Activated CD8-positive, alpha-beta memory T cell treated with anti-CD3 and anti-CD28 coated beads for 1 hour (primary cell): ENCODE measurements at places on chromosomes 1 and 21.

DNA sequence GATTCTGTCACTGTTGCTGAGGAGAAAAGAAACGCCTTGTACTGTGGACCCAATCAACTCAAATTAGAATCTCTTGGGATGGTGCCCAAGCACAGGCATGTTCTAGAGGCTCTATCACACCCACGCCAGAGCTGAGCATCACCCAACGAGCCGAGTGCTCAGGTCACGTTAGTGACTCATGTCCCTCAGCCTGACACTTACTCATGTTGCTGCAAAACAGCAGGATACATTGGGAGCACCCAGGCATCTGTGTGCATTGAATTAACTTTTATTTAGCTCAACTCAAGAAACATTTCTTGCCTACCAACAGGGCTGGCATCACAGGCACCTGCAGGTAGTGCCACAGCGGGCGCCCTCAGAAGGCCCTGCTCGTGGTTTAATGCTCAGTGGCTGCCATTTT, 149.8 kb downstream of the ETS2 start:
- no peak for DNase-seq

- no peak for DNase-seq
Measured at GRCh38 chr1:200029822-200030152, 2.3 kb downstream of the NR5A2 start.

DNA sequence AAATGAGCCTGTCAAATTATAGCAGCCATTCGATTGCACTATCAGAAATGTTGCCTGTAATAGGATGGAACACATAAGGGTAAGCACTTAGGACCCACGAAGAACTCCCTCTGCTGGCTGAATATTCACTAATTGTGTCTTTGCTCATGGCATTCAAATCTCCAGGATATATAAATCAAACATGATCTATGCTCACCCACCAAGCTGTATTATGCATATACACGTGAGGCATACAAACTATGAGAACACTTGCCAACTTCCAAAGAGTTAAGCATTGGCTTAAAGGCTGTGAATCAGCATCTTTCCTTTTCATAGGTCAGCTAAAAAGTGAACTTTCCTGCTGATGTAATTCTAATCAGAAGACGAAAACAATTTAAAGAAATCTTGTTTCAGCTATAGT, 34.5 kb downstream of the TMPRSS15 start:
- DNase-seq: no peak

DNA sequence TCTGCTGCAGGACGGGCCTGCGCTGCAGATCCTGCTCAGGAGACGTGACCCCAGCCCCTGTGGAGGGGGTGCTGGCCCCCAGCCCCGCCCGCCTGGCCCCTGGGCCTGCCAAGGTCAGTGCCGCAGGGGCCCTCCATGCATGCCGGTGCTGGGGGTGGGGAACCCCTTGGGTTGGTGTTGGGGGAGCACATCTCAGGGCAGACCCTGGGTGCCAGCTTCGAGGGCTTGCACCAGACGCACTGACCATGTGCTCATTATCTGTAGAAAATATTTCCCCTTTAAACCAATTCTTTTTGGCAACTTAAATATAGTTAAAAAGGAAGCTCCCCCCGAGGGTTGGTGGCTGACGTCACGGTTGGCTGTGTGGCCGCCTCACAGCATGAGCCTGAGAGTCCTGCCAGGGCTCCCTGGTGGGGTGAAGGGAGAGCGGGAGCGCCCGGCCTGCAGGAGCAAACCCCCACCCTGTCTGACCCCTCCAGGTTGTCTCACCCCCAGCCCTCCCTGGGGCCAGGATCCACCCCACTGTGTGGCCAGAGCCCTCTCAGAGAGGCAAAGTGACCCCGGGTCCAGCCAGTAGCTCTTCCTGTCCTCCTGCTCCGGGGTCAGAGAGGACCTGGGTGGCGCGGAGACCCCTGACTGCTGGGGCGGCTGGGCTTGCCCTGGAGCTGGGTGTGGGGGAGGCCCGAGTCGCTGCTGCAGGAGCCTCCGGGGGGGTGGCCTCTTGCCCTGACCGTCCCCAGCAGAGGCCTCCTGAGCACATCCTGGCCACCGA, 5.3 kb upstream of the PFKL start:
- no peak for DNase-seq

GRCh38 chr1:65001231-65001792, 35.0 kb upstream of the JAK1 start:
- DNase-seq: peak; percentile 54

DNA sequence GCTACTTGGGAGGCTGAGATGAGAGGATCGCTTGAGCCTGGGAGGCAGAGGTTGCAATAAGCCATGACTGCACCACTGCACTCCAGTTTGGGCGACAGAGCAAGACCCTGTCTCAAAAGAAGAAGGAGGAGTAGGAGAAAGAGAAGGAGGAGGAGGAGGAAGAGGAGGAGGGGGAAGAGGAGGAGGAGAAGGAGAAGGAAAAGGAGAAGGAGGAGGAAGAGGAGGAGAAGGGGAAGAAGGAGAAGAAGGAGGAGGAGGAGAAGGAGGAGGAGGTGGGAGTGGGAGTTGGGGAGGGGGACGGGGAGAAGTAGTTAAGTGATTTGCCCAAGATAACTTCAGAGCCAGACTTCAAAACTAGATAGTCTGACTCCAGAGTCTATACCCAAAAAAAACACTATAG, 55.5 kb upstream of the FOXD3 start:
- DNase-seq: no peak

DNA sequence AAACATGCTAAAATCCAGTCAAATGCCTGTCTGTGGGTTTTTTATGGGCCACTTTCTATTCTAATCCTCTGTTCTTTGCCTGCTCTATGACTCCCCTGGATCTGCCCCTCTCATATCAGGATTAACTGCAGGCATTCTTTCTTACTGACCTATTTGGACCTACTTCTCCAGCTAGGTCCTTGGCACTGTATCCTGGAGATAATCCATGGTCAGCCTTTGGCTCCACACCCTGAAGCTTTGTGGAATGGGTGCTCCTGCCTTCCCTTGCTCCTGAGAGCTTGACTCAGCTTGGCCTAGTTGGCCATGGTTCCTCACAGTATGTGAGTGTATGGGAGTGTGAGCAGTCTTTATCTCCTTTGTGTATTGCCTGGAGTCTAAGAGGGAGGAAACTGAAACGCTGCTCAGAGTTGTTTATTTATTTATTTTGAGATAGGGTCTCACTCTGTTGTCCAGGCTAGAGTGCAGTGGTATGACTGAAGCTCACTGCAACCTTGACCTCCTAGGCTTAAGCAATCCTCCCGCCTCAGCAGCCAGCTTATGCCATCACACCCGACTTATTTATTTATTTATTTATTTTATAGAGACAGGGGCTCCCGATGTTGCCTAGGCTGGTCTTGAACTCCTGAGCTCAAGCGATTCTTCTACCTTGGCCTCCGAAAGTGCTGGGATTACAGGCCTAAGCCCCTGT, 28.7 kb upstream of the CDC14A start:
- no peak for DNase-seq

GRCh38 chr21:28554660-28555475, 437.8 kb downstream of the LTN1 start:
- no peak for DNase-seq

DNA sequence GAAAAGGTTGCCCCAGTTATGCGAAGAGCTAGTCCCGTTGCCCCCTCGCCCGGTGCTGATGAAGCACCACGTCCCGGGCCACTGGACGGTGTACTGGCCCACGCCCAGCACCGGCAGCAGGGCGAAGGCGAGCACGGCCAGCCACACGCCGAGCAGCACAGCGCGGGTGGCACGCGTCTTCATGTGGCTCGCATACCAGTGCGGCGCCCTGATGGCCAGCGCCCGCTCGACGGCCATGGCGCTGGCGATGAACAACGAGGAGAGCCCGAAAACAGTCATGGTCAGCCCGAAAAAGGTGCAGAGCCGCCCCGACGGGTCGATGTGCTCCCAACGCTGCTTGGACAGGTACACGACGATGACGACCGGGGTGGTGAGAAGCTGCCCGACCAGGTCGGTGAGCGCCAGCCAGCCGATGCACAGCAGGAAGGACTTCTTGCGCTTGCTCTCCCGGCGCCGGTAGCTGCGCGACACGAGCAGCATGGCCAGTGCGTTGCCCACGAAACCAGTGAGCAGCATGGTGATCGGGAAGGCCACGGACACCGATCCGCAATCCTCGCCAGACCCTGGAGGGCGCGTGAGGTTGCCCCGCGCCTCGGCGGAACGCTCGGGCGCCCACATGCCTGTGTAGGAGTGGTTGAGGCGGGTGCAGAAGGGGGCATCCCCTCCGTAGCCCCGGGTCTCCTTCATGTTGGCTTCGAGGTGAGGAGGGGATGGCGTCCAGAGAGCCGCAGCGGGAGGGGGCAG, 553 bp downstream of the PTGER3 start:
- DNase-seq: no peak

GRCh38 chr1:112614460-112615065, 4.4 kb downstream of the ST7L start:
- no peak for DNase-seq

DNA sequence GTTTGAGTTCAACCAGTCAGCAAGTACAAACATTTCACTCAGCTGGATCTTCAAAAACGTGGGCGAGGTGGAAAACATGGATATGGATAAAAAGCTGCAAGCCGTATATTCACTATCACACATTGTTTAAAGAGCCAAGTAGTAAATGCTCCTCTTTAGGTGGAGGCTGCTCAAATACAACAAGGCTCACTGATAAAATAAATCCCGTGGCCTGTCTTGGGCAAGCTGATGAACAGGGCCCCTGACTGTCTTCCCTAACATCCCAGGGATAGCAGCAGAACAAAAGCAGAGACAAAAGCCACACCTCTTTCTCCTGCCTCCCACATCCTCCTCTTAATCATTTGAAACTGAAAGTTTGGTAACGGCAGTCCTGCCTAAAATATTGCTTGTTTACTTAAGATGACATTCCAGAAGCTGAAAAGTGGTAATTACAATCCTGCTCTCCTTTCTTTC, 357.7 kb downstream of the TTLL7 start:
- no peak for DNase-seq

DNA sequence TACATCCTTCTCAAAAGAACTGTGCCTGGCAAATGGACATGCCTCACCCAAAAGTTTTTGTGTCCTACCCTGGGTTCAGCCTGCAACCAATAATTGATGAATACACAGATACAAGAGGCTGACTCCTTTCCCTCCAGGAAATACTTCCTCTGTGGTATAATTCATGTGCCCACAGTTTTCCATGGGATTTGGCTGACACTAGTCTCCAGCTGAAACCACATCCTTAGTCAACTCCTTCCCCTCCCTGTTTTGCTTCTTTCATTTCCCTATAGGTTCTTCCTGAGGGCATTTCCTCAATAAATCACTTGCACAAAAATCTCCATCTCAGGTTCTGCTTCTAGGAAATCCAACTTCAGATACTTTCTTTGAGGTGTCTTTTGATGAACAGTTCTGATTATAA, 436.6 kb upstream of the C1orf87 start:
- no peak for DNase-seq

- DNase-seq: no peak
Measured at GRCh38 chr1:55938861-55939260, 640.5 kb downstream of the PLPP3 start.

DNA sequence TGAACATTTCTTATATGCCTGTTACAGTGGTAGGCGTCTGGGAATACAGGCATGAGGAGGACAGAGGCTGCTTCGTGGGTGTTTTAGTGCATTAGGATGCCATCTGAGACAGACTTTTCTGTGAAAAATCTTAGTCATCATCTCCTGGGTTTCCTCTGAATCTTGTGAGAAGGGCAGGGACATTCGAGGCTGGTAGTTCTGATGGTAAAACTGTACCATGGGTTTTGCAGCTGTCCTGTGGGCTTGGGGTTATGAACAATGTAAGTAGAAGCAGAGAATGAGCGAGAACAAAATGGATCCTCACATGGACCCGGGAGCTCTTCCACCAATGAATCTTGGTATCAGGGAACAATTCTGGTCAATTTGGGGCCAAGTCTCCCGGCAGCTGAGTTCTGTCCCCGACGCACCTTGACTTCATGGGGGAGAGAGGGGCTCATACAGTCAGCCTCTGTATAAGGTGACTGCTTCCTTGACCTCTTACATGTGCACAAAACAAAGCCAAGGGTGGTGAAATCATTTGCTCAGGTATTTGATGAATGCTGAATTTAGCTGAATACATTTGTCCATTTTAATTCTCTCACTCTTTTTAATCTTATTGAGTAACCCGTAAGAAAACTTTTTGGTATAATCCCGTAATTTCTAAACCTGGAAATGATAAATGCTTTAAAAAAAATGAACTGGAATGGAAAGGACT, 63.6 kb upstream of the ERRFI1 start:
- no peak for DNase-seq

DNA sequence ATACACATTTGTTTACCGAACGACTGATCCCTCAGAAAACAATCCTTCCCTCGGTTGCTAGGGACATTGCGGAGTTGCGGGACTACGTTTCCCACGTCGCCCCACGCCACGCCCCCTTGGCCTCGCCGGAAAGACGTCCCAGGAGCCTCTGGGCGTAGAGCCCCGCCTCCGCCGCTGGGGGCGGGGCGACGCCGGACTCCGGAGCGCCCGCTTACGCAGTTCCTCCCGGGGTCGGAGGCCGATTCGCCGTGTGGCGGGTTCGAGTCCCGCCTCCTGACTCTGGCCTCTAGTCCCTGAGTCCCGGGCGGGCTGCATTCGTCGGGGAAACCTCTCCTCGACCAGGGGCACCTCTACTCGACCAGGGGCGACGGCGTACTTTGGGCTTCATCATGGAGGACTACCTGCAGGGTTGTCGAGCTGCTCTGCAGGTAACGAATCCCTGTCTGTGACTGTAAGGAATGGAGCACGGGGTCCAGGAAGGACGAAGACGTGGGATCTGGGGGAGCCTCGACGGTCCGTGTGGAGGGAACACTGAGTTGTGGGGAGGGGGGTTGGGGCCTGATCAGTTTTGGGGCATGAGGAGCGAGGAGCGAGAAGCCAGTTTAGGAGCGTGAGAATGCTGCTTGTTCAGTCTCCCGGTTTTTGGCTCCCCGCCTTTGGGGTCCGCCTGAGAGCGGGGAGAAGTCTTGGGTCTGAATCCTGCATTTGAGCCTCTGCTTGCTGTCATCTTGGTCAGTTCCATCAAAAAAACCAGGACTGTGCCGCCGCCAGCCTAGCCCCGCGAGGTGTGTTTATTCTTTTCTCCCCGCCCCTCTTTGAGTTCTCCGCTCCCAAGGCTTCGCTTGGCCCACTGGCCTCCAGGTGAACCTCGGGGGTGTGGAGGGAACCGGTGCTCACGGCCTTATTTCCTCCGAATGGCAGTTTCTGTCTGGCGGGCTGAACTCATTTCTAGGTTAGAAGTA, at the start of gene PRUNE1:
PRUNE1 (plus strand) TSS at position 206 of the 962 bp plus-strand sequence; CDS start at position 390, 184 bp downstream.
- DNase-seq: peak; percentile 94

GRCh38 chr1:207647671-207648333, 2.9 kb downstream of the CR1L start:
- DNase-seq: no peak

GRCh38 chr1:95041491-95042165, 31.1 kb downstream of the ALG14 start:
- no peak for DNase-seq
